ENCODE measurements at places on chromosomes 3 and 15. TPM values are rescaled to one million over a fixed set of nuclear protein-coding genes. Genes with fewer than 3 reads are reported as not detected.

DNA sequence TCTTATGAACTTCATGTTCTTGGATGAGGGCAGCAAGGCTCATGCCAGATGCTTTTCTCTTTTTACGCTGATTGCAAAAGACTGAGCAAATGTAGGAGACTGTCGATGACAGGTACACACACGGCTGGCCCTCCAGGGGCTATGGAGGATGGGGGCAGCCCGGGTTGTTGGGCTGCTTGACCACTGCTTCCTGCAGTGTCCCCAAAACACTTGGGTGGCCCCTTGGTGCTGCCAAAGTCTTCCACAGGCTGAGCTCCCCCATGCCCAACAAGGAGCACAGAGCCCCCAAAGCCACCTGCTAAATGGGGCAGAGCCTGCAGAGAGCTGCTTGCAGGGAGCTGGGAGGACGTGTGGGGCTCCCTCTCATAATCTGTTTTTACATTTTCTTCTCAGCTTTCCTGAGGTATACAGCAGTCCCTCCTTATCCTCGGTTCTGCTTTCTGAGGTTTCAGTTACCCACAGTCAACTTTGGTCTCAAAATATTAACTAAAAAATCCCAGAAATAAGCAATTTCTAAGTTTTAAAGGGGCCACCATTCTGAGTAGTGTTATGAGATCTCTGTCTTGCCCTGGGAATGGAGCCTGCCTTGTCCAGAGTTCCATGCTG lies 7.3 kb downstream of the PRR23E start:
- H3K27ac ChIP-seq, result no peak overlapping the region
- no peaks in the 10 kb centered on the region for H3K36me3 ChIP-seq
- H3K4me3 ChIP-seq, result no peak overlapping the region
- H3K27me3 ChIP-seq, result peaks cover 9% of the 10 kb centered on the region
- H3K4me1 ChIP-seq, result no peaks in the 10 kb centered on the region
- peak; percentile 27 for DNase-seq

GRCh38 chr3:127068871-127069270 lies 86.0 kb downstream of the PLXNA1 start:
- H3K4me1 ChIP-seq, result no peaks in the 10 kb centered on the region
- no peak overlapping the region for H3K27ac ChIP-seq
- H3K27me3 ChIP-seq, result peaks cover 17% of the 10 kb centered on the region
- H3K36me3 ChIP-seq, result no peaks in the 10 kb centered on the region

DNA sequence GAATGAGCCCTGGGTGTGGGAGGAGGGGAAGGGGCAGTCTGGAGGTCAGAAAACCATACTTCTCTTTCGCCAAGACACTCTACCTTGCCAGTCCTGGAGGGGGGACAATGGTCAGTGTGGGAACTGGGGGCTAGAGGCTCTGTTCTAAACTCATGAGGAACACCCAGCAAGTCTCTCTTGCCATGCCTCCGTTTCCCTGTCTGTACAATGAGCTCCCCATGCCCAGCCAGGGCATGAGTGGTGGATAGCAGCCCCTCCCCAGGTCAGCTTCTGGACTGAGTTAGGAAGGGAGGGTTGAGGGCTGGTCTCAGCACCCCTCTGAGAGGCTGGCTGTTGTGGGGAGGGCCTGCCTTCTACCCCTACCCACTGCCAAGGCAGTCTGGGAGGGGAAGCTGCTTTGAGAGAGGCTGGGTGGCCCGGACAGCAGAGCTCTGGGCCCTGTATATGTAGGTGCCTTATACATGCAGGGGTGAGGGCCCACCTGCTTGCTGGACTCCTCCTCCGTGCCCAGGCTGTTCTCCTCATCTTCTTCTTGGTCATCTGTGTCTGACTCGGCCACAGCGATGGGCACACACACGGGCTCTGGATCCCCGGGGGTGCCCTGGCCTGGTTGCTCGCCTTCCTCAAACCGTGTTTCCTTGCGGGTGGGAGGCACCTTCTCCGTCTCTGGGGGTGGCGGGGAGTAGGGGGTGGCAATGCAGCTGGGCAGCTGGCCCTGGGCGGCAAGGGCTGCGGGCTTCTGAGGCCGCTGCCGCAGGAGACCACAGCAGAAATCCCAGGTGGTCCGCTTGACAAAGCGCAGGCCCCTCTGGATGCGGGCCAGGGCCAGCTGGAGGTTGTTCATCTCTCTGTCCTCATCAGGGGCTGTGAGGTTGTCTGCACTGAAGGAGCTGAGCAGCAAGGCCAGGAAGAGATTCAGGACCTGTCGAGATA lies 68.8 kb downstream of the SCN5A start:
- H3K36me3 ChIP-seq, result no peaks in the 10 kb centered on the region
- no peaks in the 10 kb centered on the region for H3K27me3 ChIP-seq
- no peak for DNase-seq
- no peaks in the 10 kb centered on the region for H3K4me1 ChIP-seq
- H3K27ac ChIP-seq, result no peak overlapping the region

- no peak overlapping the region for H3K4me3 ChIP-seq
- no peak for DNase-seq
- H3K4me1 ChIP-seq, result no peaks in the 10 kb centered on the region
- no peaks in the 10 kb centered on the region for H3K27me3 ChIP-seq
Observed at GRCh38 chr3:79111375-79112052, 656.3 kb downstream of the ROBO1 start.

DNA sequence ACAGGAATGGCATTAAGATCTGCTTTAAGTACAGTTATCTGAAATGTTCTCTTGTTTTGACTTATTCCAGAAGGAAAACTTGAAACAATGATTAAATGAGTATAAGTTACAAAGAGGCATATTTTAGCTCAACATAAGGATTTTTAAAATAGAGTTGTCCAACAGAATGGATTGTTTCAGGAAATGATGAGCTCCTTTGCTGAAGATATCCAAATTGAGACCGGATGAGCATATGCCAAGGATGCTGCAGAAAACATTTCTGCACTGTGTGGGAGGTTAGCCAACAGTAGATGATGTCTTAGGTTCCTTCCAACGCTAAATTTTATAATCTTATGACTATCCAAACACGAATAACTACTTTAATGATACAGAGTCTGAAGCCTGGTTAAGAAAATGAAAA lies 226.5 kb upstream of the NANOGP8 start:
- H3K36me3 ChIP-seq, result no peaks in the 10 kb centered on the region
- H3K4me3 ChIP-seq, result no peak overlapping the region
- no peak for DNase-seq
- peak overlapping the region; percentile 70 for H3K27ac ChIP-seq

DNA sequence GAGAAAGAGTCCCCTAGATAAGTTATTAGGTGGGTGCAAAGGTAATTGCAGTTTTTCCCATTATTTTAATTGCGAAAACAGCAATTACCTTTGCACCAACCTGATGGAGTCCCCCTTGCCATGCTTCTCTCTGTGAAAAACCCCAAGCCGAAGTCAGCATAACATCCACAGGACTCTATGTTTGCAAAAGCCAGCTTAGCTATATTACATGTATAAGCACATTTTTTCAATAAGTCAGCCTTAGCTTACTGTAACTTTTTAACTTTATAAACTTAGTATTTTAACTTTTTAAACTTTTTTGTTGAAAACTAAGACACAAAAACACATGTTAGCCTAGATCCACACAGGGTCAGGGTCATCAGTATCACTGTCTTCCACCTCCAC lies 21.4 kb upstream of the MUC20 start:
- H3K4me3 ChIP-seq, result no peak overlapping the region
- H3K27ac ChIP-seq, result no peak overlapping the region

PLSCR2 gene
- total RNA-seq, result not detected

All from sigmoid colon (tissue), 7 donors.